Stimulated activated CD4-positive, alpha-beta T cell treated with anti-CD3 and anti-CD28 coated beads, Interleukin-2, amount 100 ng/mL, for 48 hours (primary cell): ENCODE measurements at places on chromosomes 4 and X.

- no peak for DNase-seq
Measured at GRCh38 chrX:104084063-104084462, 8.0 kb upstream of the TMSB15C start.

DNA sequence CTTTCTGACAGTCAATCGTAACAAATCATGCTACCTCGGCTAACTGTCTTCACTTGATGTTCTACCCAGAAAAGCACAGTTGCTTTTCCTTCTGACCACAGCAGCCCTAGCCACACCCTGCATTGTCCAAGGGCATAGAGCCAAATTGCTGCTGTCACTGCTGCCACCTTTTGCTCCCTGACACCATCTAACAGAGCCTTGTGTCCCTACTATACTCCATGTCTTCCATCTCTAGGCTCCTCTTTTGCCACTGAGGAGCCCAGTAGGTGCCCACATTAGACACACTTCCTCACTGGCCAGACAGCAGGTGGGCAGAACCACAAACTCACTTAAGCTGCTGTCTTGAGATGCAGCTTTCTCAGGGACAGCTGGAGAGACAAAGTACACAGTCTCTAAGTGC lies 91.4 kb downstream of the ANXA3 start:
- no peak for DNase-seq

- DNase-seq, result no peak
Measured at GRCh38 chrX:153969904-153970356, 1.7 kb downstream of the HCFC1 start.

- DNase-seq, result no peak
Measured at GRCh38 chr4:82889287-82889686, 1.7 kb downstream of the SEC31A start.

DNA sequence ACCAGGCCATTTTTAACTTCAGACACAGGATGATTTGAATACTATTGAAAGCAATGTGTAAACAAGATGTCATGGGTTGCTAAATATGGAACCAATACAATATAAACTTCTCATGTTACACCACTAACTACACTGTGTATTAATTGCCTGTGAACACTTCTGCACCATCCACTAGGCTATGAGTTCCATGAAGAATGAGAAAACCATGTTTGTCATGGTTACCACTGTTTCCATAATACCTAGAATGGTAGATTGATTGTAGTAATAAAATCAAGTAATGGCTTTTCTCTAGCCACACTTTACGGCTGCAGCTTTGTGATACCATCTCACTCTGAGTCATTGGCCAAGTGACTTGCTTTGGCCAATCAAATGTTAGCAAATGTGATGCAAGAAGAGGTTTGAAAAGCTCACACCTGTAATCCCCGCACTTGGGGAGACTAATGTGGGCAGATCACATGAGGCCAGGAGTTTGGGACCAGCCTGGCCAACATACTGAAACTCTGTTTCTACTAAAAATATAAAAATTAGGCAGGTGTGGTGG lies 19.9 kb upstream of the CYBB start:
- DNase-seq, result no peak

DNA sequence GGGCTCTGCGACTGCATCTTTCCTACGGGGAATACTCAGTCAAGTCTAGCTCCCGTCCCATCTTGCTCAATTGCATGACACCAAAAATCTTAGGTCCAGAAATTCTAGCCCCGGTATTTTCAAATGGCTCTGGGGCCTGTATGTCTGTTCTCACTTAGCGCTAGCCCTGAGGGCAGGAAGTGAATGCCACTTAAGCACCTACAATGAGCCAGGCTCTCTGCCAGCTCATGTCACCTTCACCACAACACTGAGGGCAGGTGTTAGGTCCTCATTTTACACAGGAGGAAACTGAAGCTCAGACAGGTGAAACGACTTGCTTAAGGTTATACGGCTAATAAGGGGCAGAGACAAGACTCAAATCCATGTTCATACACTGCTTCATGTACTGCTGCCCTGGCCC lies 282.8 kb downstream of the PPP1R2C start:
- no peak for DNase-seq

DNA sequence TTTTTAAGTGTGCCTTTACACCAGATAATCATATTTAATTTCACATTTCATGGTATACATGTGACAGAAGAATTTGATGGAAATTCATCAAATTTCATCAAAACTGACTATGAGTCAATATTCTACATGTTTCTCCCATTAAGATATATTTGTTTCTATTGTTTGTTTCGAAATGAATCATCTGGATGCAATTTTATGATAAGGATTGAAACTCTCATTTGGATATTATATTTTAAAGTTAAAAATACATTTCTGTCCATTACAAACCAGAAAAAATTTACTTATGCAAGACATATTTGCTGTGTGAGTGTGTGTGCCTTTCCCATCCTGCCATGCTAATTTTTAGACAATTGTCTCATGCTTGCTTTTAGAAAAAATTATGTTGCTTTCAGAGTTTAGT lies 52.2 kb downstream of the SULT1B1 start:
- DNase-seq, result no peak

- DNase-seq, result no peak
Measured at GRCh38 chr4:176949029-176949428, 156.3 kb upstream of the VEGFC start.

GRCh38 chrX:123846577-123847038 lies 13.2 kb upstream of the XIAP start:
- DNase-seq, result no peak

DNA sequence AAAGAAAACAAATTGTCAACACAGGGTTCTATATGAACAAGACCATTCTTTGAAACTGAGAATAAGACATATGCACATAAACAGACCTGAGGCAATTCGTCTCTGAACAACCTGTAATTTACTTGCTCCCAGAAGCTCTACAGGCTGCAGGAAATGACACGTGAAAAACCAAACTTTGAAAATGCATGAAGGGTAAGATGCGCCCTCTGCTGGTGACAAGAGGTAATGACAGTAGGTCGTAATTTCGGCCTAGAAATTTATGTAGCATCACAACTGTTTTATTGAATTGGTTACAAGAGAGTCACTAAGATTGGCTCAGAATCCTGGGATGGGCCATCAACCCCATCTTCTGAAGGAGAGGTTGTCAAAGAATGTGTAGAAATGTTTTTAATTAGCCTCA lies 276.5 kb downstream of the PPP4R3C start:
- peak; percentile 35 for DNase-seq

DNA sequence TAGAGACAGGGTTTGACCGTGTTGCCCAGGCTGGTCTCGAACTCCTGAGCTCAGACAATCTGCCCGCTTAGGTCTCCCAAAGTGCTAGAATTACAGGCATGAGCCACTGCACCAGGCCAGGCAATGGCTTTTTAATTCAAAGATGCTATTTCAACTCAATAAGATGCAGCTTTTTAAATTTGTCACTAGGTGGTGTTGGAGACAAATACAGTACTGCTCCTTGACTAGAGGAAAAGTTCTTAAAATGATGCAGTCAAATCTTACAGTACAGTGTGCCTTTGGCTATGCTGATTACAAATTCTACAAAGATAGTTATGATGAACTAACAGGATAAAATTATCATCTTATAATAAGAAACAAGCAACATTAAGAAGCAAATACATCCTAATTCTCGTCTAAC lies 441.1 kb downstream of the KCNIP4 start:
- no peak for DNase-seq

- no peak for DNase-seq
Measured at GRCh38 chr4:138407329-138407728, 165.2 kb upstream of the SLC7A11 start.

GRCh38 chrX:20665481-20665880 lies 398.8 kb upstream of the RPS6KA3 start:
- no peak for DNase-seq

- DNase-seq, result no peak
Measured at GRCh38 chr4:74504212-74504611, 59.3 kb downstream of the AREG start.

GRCh38 chr4:103026868-103027267 lies 7.4 kb upstream of the SLC9B1 start:
- DNase-seq, result no peak

DNA sequence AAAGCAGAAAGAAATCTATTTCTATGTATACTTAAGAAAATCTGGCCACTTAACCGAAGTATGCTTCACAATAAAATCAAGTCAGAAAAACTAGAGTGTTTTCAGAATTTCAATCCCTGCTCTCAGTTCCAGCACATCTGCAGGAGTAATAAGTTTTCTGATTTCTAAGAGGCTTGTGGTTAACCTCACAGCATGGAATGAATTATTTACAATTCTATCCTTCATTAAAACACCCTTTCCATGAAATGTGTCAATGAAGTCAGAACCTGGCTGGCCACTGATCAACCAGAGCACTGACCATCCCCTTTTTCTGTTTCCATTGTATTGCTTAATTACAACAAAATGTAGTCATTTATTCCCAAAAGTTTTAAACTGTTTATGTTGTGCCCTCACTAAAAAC lies 781.4 kb upstream of the INTU start:
- no peak for DNase-seq

GRCh38 chrX:19887911-19888879 lies 795 bp upstream of the SH3KBP1 start:
- DNase-seq, result no peak

GRCh38 chr4:127441571-127441970 lies 191.2 kb upstream of the INTU start:
- no peak for DNase-seq

DNA sequence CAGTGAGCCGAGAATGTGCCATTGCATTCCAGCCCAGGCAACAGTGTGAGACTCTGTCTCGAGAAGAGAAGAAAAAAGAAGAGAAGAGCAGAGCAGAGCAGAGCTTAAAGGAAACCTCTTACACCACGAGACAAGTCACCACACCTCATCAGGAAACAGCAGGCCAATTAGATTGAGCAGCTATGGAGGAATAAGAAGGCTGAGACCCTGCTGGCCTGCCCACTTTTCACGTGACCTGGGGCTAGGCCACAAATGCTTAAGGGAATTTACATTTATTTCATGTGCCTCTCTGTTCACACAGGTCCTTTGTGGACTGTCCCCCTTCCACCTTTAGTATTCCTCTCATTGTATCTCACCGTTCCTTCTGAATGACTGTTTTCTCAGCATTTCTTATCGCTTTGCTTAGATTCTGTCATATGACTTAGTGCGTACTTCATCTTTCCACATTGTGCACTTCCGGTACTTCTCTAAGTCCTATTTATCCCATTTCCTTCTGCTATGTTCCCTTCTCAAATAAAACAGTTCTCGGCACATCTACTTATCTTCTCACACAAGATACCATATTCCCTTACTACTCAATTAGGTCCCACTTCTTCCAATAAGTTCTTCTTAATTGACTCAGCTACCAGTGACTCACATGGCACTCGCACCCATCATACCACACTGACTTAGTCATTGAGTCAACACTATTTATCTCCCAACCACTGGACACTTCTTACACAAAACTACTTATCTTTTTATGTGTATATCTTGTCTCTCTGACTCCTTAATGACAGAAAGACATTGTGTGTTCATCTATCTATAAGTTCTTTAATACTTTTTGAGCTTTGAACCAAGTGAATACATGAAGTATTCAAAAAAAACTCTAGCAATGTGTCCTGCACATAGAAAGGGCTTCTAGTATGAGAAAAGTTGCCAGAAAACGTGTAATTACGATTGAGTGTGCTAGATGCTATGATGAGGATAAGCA lies 11.0 kb downstream of the CUL4B start:
- DNase-seq, result no peak

DNA sequence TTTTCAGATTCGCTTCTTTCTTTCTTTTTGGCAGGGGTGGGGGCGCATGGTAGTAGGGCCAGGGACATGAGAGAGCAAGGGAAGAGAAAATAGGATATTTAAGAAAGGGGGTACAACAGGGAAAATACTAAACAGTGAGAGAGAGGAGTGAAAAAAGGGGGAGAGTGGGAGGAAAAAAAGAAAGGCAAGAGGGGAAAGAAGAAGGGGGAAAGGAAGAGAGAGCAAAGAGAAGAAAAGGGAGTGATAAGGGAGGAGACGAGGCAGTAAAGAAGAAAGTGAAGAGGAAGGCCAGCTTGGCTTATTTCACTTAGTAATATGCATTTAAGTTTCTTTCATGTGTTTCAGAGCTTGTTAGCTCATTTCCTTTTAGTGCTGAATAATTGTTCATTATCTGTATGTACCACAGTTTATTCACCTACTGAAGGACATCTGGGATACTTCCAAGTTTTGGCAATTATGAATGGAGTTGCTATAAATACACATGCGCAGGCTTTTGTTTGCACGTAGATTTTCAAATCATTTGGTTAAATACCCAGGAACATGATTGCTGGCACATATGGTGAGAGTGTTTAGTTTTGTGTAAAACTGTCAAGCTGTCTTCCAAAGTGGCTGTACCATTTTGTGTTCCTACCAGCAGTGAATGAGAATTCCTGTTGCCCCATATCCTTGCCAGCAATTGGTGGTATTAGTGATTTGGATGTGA lies 37.3 kb downstream of the CASP6 start:
- DNase-seq, result no peak

DNA sequence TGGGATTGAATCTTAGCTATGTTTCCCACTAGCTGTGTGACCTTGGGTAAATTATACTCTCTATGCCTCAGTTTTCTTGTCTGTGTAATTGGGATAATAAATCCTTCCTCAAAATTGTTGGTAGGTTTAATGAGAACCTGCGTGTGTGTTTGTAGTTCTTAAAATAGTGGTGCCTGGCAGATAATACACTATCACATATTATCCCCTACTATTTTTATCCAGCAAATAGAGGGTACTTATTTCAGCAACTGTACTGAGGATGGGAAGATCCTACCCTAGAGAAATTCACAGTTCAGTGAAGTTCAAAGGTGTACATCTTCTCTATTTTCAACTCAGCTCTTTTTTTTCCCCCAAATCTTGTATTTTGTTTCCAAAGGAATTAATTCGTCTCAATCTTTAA lies 17.2 kb downstream of the ABHD18 start:
- no peak for DNase-seq

DNA sequence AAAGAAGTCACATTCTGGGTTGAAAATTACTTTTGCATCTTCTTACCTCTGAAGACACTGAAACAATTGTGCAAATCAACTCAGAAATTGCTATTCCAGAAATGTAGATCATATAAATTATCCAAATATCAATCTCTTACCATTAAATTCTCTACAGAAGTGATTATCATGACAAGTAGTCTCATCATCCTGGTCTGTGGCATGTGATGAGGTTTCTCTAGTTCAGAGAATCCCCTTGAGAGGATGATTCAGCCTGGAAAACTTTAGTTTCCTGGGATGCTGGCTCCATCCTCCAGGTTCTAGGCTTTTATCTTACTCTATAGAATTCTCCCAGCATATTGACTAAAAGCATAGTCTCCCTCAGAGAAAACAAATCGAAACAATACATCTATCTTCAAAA lies 76.2 kb upstream of the S100G start:
- no peak for DNase-seq

DNA sequence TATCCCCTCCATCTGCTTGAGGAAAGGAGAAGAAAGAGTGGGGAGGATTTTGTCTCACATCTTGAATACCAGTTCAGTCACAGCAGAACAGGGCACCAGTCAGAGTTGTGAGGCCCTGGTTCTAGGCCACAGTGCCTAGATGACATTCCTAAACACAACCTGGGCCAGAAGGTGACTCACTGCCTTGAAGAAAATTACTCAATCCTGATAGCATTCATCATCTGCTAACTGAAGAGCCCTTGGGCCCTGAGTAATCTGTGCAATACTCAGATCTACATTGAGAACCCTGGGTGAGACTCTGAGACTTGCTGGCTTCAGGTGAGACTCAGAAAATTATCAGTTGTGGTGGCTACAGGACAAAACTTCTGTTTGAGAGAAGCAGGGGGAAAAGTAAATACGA lies 20.5 kb upstream of the PRR32 start:
- DNase-seq, result no peak
